ENCODE measurements at places on chromosomes 5 and 9.
A peak's percentile ranks its signal among the peaks of the same experiment; 100 is the strongest.

GRCh38 chr5:124735169-124735858 lies 11.1 kb downstream of the ZNF608 start:
- peak; percentile 64 for DNase-seq

DNA sequence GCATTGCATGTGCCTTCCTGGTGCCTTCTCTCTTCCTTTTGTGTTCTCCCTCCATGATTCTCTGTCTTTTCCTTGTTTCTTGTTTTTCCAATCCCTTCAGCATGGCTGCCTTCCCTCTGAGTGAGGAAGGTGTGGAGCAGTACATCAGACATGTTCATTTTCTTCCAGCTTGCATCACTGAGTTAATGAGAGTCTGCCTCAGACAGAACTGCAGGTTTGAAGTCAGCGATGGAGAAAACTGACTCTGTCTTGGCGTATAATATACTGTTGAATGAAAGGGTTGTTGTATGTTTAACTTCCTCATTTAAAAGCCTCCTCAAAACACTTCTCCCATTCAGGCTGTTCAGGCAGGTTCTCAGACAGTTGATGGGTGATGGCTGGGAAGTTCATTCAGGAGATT lies 129.3 kb downstream of the KDM4C start:
- DNase-seq: no peak

GRCh38 chr9:4315582-4316215 lies 15.8 kb upstream of the GLIS3 start:
- peak; percentile 62 for DNase-seq

GRCh38 chr9:7313389-7313788 lies 486.2 kb downstream of the DMAC1 start:
- no peak for DNase-seq

- peak; percentile 94 for DNase-seq
Observed at GRCh38 chr5:14928661-14929060, 57.1 kb upstream of the ANKH start.

GRCh38 chr5:111792471-111793058 lies 35.6 kb upstream of the NREP start:
- peak; percentile 92 for DNase-seq

- DNase-seq: peak; percentile 46
Observed at GRCh38 chr5:98905857-98906688, 22.7 kb downstream of the CHD1 start.

DNA sequence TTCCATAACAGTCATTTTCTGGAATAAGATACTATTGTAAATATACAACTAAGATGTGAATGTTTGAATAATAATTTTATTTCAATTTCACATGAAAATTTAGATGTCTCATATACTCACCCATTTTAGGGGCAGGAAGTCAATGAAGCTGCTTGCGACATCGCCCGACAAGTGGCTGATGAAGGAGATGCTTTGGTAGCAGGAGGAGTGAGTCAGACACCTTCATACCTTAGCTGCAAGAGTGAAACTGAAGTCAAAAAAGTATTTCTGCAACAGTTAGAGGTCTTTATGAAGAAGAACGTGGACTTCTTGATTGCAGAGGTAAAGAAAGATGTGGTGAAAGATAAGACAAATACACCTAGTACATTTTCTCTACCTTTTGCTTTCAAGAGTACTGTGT lies 8.6 kb downstream of the BHMT start:
- no peak for DNase-seq

DNA sequence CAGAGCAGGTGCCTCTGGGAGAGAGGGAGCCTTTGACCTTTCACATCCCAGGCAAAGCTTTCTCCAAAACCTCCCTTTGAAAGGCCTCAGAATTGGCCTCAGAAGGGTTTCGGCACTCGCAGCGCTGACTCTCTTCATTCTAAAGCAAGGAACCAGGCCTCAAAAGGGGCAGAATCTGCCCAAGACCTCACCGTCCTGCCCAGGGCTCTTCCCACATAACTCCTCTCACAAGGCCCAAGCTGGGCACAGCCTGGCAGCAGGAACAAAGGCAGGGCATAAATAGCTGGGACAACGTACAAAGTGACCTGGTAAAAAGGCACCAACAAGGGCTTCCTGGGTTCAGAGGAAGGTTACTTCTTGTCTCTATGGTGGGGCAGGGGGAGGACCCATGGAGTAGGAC lies 166.3 kb upstream of the FSTL4 start:
- DNase-seq: no peak

GRCh38 chr5:153623124-153623523 lies 132.7 kb downstream of the GRIA1 start:
- no peak for DNase-seq

DNA sequence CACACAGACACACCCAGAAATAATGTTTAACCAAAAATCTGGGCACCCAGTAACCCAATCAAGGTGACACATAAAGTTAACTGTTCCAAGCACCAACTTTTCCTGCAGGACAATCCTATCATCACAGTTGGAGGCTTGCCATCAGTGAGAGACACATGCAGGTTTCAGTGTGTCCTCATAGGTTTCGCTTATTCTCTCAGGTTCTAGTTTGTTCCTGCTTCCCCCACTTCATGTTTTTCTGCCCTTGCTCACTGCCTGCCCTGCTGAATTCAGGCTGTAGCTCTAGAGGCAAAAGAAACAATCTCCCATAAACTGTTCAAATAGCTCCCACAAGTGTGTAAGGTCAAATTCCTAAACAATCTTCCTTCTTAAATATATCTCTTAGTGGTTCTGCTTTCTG lies 20.0 kb upstream of the SHISAL2B start:
- DNase-seq: no peak

GRCh38 chr9:118575341-118576070 lies 793.7 kb downstream of the BRINP1 start:
- peak; percentile 76 for DNase-seq

GRCh38 chr9:136719195-136719880 lies 7.0 kb downstream of the DIPK1B start:
- no peak for DNase-seq

DNA sequence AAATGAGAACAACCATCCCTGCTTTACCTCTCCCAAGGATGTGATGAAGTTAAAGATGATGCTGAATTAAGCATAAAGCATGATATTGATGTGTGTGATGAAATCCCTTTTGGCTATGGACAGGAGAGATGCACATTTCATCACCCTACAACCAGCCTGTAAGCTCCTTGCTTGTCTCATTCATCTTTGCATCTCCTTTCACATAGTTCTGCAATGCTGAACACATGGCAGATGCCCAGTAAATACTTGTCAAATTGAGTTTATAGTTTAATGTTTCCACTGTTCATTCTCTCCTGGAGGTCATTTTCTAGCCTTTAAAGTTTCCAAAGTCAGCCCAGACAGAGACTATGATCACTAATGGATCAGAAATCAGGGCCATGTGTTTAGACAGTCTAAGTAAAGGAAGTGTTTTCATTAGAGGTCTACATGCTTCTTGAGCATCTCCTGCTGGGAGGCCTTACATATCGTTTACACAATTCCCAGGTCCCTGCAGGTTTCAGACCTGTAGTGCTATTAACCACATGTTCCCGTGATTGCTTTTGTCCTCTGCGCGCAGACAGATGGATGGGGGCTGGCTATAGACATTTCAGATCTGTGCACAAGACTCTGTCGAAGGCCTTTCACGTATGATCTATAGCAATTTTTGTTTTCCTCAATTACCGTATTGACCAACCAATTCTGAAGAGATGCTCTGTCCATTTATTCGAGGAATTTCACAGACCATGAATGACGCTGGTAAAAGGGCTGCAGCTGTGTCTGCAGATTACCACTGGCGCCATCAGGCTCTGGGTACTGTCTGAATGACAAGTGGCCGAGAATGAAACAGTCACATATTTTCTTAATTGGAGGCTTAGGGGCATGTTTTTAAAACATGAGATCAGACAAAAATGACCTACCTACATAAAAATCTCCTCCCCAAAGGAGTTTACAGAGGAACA lies 49.0 kb upstream of the CKMT2 start:
- DNase-seq: no peak

- DNase-seq: peak; percentile 78
Observed at GRCh38 chr5:135249658-135250057, 149.4 kb downstream of the MACROH2A1 start.

GRCh38 chr5:72280581-72281069 lies 39.4 kb downstream of the MRPS27 start:
- peak; percentile 76 for DNase-seq

DNA sequence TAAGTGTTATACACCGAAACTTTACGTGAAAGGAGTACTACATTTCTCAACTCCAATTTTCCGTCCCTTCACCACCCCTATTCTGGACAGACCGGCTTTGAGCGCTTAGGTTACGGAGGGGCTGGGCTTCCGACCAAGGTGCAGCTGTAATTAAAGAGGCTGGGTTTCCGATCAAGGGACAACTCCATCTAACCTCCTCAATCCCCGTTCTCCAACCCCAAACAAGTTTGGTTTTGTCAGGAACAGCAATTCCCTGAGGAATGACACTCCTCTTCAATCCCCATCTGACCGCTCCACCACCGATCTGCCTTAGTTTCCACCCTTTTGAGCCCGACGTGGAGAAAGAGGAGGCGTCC lies 577 bp downstream of the TUT7 start:
- DNase-seq: no peak

GRCh38 chr5:58266402-58266801 lies 193.5 kb downstream of the PLK2 start:
- peak; percentile 26 for DNase-seq

DNA sequence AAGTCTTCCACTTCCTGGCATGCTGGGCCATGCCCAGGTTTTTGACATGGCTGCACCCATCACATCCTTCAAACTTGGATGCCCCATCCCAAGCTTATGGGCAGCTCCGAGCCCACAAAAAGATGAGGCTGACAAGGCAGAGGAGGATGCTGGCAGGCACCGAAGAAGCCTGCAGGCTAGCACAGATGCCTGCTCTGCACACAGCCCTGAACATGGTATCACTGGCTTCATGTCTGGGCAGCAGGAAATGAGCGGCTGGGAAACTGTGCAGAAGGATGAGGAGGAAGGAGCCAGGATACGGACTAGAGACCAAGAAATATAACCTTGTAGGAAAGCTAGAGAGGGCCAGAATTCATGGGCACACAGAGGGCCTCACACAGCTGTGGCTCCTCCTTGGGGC lies 14.8 kb downstream of the CAMK2A start:
- no peak for DNase-seq

DNA sequence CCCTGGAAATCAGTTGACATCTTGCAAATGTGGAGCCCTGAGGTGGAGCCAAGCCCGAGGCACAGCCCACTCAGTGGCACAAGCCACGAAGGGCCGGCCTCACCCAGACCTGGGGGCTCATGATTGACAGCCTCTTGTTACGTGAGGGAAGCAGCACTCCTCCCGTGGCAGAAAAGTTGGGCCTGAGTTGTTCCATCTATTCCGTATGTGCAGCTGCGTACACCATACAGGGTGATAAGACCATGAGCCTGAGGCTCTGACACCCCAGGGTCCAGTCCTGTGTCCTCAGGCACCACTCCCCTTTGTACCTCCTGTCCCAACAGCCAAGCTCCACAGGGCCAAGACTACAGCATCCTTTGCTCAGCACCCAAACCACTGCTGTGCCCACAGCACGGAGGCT lies 1.9 kb upstream of the ORM2 start:
- no peak for DNase-seq

DNA sequence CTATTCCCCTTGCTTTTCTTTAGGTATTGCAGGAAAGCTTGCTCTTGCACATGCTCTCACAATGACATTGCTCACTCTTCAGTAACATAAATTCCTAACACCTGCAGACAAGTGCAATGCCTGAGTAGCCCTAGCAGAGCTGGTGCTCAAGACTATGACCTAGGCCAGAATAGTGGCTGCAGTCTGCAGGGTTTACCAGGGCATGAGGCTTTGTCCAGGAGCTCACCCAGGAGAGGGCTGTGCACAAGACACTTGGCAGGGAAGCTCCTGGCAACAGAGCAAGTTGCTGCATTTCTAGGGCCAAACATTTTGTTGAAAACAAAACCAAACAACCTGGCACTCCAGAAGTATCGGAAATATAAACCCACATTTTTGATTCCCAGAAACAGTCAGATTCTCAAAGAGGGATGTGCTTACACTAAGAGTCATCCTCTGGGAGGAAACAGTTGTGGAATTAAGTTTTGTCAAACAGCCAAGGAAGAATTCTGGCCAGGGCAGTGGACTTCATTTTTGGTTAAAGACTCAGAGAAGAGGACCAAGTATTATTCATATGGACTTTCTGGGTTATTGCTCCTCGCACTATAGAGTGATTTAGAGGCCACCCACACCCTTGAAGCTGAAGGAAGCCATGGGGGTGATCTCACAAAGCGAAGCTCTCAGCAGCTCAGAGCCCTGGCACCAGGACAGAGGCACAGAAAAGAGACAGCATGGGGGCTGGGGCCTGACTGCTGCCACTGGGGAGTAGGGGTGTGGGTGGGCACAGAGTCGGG lies 44.9 kb downstream of the MACROH2A1 start:
- peak; percentile 95 for DNase-seq

DNA sequence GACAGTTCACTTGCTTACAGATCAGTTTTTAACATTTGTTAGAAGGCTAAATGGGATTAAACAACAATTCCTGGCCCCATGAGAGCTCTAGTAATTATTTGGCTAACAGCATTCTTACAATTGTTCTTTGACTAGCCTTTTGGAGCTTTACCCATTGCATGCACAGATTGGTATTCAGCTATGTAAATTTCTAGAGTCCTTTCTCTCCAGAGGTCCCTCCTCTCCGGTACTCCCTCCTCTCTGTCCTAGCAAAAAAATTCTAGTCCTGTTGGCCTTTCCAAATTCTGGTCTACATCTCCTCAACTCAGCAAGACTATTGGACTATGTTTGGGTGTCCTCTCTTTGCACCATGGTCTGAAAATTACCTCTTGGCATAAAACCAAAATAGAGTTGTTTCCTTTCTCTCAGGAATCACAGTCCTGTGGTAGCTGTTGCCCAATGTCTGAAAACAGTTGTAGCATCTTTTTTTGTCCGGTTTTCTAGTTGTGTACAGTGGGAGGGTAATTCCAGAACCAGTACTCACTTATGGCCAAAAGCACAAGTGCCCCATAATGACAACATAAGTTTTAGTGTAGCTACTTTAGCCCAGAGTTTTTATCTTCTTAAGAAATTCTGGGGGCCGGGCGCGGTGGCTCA lies 18.1 kb downstream of the SAR1B start:
- DNase-seq: no peak

DNA sequence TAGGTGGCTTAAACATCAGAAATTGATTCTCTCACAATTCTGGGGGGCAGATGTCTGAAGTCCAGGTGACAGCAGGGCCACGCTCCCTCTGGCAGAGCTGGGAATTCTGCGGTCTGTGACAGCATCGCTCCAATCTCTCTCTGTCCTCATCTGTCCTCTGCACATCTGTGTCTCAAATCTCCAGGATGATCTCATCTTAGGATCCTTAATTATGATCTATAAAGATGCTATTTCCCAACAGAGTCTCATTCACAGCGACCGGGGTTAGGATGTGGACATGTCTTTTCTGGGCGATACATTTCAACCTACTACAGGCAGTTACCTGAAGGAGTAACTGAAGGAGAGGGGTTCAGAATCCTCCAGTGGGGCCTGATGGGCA lies 31.4 kb downstream of the ANKRD33B start:
- no peak for DNase-seq

DNA sequence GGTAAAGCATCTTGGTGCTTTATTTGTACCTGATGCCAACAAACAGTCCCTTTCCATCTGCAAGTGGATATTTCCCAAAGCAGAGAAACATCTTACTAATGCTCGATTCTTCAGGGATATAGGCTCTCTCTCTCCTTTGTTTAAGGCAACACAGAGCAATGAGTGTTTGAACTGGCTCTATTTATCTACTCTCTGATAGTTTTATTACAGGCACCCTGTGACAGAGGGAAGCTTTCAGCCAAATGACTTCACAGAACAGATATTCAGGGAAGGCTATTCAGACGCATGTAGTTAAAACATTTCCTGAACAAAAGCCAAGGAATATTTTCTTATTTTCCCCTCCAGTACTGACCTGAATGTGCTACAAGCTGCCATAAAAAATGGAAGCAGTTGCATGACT lies 141.8 kb downstream of the YIPF5 start:
- DNase-seq: peak; percentile 88
